Diencephalon (tissue), 1 donor: ENCODE measurements at places on chromosomes 7 and 10. TPM values are rescaled to one million over a fixed set of nuclear protein-coding genes. Genes with fewer than 3 reads are reported as not detected.

LIPN gene
- total RNA-seq, result not detected

TMEM229A gene
- total RNA-seq, result 4.6 TPM

SPDYE1 gene
- not detected for total RNA-seq

PRR15 gene
- total RNA-seq, result not detected

GPR15LG gene
- total RNA-seq, result not detected

SPDYE11 gene
- total RNA-seq, result not detected

INTS1 gene
- total RNA-seq, result 38.1 TPM

MLXIPL gene
- total RNA-seq, result 0.69 TPM

KCNH2 gene
- total RNA-seq, result 17.8 TPM

CCT6A gene
- total RNA-seq, result 182 TPM

C7orf33 gene
- not detected for total RNA-seq

SEMA3D gene
- 10.1 TPM for total RNA-seq

DUSP5 gene
- 3.7 TPM for total RNA-seq

HOXA3 gene
- total RNA-seq, result not detected
